ENCODE measurements at places on chromosomes 4 and X. TPM values are rescaled to one million over a fixed set of nuclear protein-coding genes. Genes with fewer than 3 reads are reported as not detected.

ZIC3 gene
- not detected for total RNA-seq

- no peaks in the 10 kb centered on the region for H3K27me3 ChIP-seq
- H3K4me1 ChIP-seq: no peaks in the 10 kb centered on the region
- no peak overlapping the region for H3K27ac ChIP-seq
- no peak for DNase-seq
- H3K4me3 ChIP-seq: no peak overlapping the region
Measured at GRCh38 chrX:40061871-40062524, 35.8 kb downstream of the BCOR start.

DNA sequence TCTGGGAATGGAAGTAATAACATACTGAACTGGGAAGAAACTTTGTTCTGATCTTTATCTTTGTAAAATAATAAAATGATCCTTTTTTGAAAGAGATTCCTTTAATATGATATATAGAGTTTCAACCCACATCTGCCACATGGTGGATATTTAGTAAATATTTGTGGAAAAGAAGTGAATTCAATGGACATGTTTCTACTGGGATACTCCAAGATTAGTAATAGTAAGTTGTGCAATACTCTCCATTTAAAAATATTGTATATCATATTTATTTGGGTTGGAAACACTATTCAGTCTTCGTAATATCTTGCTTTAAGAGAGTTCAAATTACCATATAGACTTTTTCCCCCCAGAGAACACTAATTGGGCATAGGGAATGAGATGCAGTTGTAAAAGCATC, 17.8 kb upstream of the ARSJ start:
- no peaks in the 10 kb centered on the region for H3K36me3 ChIP-seq
- no peak overlapping the region for H3K27ac ChIP-seq
- no peak overlapping the region for H3K4me3 ChIP-seq
- no peaks in the 10 kb centered on the region for H3K4me1 ChIP-seq

GRCh38 chrX:149036086-149036485, 469.0 kb downstream of the IDS start:
- no peak overlapping the region for H3K27ac ChIP-seq
- DNase-seq: no peak
- no peaks in the 10 kb centered on the region for H3K4me1 ChIP-seq

GRCh38 chrX:2584251-2585157, 83.7 kb upstream of the DHRSX start:
- no peaks in the 10 kb centered on the region for H3K36me3 ChIP-seq
- H3K4me1 ChIP-seq: no peaks in the 10 kb centered on the region
- H3K27me3 ChIP-seq: no peaks in the 10 kb centered on the region
- H3K4me3 ChIP-seq: no peak overlapping the region

DNA sequence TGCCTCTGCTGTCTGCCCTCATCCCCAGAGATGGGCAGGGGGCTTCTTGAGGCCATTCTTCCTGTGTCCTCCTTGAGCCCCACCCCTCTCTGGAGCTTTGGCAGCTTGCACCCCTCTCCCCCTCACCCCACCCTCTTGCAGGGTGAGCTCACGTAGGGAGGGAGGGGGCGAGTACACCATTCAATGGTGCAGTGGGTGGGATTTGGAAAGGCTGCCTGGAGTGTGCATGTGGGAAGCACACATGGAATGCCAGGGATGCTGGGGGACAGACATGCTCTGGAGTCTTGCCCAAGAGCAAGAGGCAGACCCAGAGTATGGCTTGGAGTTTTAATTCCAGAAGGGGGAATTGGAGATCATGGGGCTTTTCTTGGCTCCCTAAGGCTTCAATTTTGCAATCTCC, 5.6 kb downstream of the PAK3 start:
- H3K36me3 ChIP-seq: no peaks in the 10 kb centered on the region
- H3K27me3 ChIP-seq: no peaks in the 10 kb centered on the region
- H3K4me3 ChIP-seq: no peak overlapping the region
- H3K4me1 ChIP-seq: no peaks in the 10 kb centered on the region

DNA sequence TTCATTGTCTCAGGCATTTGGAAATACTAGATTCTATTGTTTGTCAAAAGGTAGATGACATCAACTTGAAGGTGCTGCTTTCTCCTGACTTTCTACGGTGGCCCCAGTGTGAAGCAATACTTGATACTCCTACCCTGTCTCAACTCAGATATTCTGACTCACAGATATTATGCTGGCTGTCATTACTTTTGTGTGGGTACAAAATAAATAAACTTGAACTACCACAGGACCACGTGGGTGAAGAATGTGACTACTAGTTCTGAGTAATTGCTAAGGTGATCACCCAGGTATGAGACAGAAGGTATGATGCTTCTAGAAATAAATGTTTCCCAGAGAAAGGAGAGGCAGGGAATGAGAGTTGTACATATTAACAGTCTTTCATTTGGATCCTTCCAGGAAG, 275.3 kb upstream of the SPOCK3 start:
- no peaks in the 10 kb centered on the region for H3K27me3 ChIP-seq
- no peak overlapping the region for H3K27ac ChIP-seq
- H3K4me1 ChIP-seq: no peaks in the 10 kb centered on the region
- DNase-seq: no peak
- no peaks in the 10 kb centered on the region for H3K36me3 ChIP-seq

All from HCT116 (cell line).